Activated naive CD8-positive, alpha-beta T cell treated with anti-CD3 and anti-CD28 coated beads, Interleukin-2, amount 10 ng/mL, durations not matched to agents 7 days and 5 days (primary cell): ENCODE measurements at places on chromosomes 1 and 21.

DNA sequence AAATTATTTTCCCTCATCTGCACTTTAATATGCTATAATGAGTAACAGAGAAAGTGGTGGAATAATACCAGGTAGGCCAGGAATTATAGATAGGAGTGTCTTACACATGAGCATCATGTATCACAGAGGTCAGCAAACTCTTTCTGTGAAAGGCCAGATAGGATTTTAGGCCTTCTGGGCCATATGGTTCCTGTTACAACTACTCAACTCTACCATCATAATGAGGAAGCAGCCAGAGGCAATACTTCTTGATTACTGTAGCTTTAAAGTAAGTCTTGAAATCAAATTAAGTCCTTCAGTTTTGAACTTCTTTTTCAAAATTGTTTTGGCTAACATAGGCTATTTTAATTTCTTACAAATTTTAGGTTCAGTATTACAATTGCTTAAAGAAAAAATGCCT lies 32.1 kb upstream of the IGSF3 start:
- no peak for DNase-seq

DNA sequence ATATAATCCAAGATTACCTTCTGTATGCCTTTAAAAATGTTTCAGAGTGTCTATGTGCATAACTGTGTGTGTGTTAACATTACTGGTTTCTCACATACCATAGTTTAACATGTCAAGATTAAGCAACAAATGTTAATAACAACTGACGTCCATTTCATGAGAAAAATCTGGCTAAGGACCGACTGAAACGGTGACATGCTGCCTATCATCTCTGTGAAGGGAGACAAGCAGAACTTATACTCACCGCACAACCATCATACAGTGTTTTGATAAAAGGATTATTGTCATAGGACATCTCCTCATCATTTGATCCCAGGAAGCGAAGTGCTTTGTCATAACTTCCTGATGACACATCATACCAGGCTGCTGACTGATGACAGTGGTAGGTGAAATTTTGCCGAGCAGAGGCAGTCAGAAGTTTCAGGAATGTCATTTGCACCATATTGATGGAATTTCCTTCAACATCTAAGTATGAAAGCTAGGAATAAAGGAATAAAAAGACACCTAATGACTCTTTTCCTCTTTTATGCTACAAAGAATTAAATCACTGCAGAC lies 228.8 kb downstream of the COL11A1 start:
- DNase-seq, result no peak

- no peak for DNase-seq
Observed at GRCh38 chr1:42017259-42017658, 98.5 kb upstream of the HIVEP3 start.

DNA sequence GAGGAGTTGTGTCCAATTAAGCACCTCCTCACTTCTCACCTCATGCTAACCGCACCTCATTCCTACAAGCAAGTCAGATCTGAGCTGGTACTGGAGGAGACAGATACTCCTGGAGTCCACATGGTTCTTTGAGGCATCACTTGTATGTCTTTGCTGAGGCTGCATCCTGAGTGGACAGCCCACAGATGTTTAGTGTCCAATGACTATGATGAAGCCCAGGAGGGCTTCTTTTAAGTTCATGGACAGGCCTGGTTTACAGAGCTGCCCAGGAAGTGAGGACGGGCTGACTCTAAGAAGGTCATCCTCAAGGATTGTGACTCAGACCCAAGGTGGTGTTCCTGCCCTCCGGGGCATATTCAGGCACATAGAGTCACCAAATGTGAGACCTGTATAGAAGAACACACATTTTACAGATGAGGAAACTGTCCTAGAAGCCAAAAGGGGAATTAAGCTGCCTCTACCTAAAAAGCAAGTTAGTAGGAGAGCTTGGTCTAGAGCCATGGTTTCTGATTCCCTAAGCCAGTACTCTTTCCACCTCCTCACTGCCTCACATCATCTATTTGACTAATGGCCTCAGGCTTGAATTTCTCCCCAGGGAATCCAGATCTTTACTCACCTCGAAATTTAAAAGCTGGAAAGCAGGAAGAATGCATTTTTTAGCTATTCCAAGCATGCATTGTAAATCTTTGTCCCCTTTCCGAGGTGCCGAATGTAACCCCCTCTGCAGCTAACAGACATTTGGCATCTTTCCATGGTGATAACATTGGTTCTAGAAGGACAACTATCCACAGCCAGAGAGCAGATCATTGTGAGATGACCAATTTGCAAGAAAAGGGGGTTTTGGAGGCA lies 228.1 kb downstream of the OMA1 start:
- no peak for DNase-seq

DNA sequence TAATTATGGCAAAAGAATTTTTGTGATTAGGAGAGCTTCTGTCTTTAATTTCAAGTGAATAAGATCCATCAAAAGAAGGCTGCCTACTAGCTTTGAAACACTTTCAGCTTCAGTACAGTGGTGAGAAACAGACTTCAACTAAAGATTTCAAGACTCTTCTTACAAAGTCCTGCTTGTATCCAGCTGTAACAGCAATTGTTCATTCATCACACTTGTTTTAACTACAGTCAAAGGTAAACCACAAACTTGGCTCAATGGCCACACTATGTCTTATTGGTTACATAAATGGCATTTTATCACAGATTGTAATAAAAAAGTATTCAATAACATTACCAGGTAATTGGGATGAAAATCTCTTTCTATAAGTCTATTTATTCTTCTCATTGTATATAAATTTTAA lies 59.2 kb downstream of the WARS2 start:
- DNase-seq, result no peak

DNA sequence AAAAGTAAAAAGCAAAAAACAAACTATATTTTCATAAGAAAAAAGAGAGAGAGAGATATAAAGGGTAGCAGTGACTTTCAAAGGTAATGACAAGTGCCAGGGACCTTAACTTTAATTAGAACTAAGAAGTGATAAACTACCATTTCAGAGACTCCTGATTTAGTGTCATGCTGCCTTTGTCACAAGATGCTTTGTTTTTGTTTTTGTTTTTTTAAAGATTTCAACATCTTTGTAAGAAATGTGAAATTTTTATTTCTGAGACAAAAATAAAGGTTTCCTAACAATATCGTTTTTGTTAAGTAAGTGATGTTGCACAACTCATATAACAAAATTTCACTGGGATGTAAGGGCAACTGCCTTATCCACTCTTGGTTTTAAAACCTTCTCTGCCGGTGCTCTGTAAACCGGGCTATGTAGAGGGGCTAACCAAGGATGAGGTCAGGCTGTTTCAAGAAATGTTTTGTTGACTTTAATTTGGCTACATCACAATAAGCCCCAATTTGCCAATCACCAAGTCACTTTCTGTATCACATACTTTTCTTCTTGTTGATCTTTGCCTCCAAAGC lies 35.2 kb upstream of the SYT2 start:
- DNase-seq, result no peak

- DNase-seq, result no peak
Observed at GRCh38 chr1:6811583-6811982, 26.3 kb downstream of the CAMTA1 start.

DNA sequence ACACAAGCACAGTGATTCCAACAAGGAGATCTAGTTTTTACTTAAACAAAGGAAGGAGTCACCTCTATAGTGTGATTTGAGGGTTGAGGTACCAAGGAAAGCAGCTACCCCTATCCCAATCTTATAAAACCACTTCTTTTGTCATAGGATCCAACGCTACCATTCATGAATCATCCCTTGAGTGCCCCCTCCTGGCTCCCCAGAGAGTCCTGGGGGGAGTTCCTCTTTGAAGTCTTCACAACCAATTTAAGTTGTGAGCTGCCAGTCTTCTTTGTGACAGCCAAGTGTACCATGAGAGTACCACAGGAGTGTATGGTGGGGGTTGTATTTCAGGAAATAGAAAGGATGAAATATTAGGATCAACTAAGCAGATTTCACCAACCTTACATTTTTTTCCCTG lies 39.1 kb upstream of the NHLH2 start:
- no peak for DNase-seq

GRCh38 chr1:153978274-153978909 lies 918 bp upstream of the JTB start:
- DNase-seq, result no peak

DNA sequence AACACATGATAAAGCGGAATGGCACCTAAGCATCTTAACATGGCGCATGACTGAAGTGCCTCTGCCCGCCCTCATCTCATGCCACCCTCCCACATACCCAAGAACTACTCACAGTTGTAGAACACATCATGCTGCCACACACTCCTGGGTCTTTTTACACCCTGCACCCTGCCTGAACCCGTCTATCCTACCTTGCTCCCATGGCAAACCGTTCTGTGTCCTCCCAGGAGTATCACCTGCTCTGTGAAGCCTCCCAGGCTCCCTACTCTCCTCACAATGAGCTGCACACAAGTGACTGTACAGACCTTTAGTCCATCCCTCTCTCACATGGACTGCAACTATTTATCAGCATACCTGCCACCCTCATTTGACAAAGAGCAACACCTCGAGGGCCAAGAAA lies 144.0 kb downstream of the TGFBR3 start:
- no peak for DNase-seq

DNA sequence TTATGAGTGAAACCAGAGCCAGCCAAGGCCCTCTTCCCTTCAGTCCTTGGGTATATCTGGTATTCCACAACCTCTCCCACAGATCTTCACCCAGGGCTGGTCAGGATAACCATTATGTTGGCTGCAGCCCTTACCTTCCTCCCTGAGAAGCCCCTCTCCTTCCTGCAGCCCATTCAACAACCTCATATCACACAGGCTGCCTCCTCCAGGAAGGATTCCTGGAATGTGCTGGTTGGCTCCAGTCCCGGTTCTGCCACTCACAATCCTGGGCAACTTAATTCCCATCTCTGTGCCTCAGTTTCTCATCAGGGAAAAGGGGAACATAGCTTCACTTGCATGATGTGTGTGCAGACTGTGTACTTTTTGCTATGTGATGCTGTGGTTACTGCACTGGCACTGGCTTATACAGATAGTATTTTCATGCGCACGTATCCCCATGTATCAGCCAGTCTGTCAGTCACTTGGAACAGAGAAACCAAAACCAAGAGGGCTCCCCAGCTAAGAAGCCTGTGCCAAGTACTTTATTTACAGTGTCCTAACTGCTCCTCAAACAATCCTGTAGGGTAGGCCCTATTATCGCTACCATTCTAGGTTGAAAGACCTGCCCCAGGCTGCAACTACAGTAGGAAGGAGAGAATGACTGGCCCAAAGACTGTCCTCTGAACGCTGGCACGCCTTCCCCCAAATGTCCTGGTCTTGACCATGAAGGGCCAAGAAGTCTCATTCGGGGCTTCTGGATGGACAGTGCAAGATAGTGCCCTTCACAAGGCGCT lies 39.9 kb upstream of the PPP1R15B start:
- no peak for DNase-seq

GRCh38 chr1:236429715-236430274 lies 35.7 kb downstream of the EDARADD start:
- no peak for DNase-seq

DNA sequence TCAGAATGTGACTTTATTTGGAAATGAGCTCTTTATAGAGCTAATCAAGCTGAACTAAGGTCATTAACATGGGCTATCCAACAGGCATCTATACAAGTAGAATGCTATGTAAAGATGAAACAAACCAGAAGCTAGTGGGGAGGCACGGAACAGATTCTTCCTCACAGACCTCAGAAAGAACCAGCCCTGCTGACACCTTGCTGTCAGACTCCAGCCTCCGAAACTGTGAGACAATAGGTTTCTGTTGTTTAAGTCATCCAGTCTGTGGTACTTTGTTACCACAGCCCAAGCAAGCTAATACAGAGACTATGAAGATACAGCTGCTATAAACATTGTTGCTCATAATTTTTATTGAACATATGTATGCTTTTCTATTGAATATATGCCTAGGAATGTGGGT lies 406.3 kb upstream of the CHRM3 start:
- DNase-seq, result no peak

DNA sequence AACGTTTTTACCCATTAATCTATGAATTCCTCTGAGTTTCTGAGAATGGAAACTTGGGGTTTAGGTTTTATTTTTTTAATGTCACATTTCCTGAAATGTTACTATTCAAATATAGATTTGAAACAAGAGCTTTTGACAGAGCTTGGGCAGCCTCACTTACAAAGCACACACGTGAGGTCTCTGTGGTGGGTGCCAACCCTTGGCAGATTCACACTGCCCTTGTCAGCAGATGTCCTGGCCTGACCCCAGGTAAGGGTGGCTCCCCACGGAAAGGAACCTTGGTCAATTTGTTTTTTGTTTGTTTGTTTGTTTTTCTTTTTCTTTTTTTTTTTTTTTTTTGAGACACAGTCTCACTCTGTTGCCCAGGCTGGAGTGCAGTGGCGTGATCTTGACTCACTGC lies 53.5 kb downstream of the FAAP20 start:
- no peak for DNase-seq

DNA sequence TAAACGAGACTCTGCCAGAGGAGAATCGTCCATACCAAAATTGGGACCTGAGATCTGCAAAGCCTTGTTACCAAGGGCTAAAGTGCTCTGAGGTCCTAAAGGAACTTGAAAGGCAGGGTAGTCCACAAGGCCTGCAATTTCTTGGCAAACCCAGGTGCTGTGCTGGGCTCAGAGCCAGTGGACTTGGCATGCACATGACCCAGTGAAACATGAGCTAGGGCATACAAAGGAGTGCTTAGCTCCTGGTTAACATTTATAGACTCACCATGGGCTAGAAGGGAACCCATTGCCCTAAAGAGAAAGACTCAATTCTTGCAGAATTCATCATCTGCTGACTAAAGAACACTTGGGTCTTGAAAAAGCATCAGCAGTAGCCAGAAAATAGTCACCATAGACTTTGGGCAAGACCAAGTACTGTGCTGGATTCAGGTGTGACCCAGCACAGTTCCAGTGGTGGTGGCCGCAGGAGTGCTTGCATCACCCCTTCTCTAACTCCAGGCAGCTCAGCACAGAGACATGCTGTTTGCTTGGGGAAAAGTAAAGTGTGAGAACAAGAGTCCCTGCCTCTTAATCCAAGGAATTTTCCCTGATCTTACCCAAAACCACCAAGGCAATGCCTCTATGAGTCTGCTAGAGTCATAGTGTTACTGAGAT lies 1069.4 kb upstream of the ADGRL2 start:
- no peak for DNase-seq

GRCh38 chr1:187551061-187551460 lies 722.3 kb downstream of the PLA2G4A start:
- no peak for DNase-seq

DNA sequence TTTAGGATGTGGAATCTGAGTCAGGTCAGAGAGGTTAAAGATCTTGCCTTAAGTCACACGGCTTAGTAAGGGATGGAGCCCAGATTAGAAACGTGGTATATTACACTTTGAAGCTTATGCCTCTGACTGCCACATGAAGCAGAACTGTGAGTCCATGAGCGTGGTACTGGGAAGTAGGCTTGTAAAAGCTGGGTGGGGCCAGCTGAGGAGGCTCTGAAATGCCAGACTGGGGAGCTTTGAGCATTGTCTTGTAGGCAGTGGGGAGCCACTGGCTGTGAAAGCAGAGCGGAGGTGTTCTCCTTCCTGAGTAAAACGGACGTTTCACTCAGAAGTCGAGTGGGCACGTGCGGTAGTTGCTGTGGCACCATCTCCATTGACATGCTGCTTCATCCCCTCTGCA lies 72.6 kb upstream of the USP24 start:
- no peak for DNase-seq

GRCh38 chr21:37871121-37871862 lies 45.0 kb downstream of the KCNJ6 start:
- no peak for DNase-seq
